Fibroblast of the conjunctiva (primary cell): ENCODE measurements at places on chromosomes 4 and X.
A peak's percentile ranks its signal among the peaks of the same experiment; 100 is the strongest.

DNA sequence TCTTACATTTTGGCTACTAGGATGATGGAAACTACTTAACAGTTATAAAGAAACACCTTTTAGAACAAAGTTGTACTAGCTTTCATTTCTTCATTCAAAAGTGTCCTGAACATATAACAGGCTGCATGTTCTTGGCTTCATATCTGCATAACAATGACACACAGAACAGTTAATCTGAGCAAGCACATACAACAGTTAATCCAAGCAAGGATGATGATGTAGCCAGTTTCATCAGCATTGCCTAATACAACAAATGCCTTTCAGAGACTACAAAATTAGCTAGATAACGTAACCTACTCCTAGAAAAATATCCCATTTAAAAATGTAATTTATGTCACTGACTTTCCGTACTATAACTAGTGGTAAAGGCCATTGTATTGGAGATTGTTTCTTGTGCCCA, 182.1 kb downstream of the SCFD2 start:
- peak; percentile 54 for DNase-seq

- no peak for DNase-seq
Observed at GRCh38 chr4:866761-867390, 40.9 kb upstream of the CPLX1 start.

GRCh38 chr4:20394512-20394911, 142.8 kb downstream of the SLIT2 start:
- no peak for DNase-seq

DNA sequence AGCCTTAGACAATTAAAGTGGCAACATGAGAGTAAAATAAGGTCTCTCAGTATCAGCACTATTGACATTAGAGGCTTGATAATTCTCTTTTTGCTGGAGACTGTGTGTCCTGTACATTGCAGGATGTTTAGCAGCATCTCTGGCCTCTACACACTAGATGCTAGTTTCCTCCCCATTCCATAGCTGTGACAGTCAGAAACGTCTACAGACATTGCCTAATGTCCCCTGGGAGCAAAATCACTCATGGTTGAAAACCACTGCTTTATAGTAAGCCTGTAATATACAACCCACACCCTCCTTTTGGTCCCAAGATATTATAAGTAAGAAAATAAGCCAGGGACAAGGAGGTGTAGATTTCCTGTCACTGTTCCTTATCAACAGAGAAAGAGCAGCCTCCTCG, 166.0 kb downstream of the FRMPD4 start:
- no peak for DNase-seq

DNA sequence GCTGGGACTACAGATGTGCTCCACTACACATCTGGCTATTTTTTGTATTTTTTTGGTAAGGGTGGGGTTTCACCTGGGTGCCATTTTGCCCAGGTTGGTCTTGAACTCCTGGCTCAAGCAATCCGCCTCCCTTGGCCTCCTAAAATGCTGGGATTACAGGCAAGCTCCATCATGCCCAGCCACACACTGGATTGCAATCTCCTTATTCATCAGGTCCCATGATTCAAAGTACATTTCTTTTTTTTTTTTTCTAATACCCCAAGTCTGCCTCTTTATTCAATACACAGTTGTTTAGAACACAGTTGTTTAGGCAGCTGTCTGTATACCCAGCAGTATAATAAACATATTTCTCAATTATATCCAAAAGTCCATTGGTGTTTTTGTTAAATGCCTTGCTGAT, 130.3 kb upstream of the ARSJ start:
- DNase-seq, result no peak

GRCh38 chr4:39044956-39045826, 13.0 kb upstream of the TMEM156 start:
- no peak for DNase-seq

DNA sequence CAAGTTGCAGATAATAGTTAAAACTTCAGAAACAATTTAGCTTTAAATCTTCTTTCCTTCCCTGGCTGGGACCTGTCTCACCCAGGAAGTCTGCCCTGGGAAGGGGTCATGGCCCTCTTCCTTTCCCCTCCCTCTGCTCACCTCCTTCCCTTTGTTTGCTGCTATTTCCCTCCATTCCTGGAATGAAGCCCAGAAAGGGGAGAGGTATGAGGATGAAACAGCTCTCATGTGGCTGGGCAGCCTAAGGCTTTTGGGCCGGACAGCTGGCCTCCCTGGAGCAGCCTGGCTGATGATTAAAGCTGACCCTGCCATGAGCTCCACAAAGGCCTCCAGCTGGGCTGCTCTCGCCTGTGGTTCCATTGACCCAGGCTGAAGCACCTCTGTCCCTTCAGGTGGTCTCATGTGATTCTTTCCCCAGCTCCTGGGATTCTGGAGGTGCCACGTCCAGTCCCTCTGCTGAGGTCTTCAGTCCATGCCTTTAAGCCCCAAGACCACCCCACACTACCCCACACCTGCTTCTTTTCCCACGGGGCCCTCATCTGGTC, 202.1 kb downstream of the PTTG2 start:
- peak; percentile 49 for DNase-seq

DNA sequence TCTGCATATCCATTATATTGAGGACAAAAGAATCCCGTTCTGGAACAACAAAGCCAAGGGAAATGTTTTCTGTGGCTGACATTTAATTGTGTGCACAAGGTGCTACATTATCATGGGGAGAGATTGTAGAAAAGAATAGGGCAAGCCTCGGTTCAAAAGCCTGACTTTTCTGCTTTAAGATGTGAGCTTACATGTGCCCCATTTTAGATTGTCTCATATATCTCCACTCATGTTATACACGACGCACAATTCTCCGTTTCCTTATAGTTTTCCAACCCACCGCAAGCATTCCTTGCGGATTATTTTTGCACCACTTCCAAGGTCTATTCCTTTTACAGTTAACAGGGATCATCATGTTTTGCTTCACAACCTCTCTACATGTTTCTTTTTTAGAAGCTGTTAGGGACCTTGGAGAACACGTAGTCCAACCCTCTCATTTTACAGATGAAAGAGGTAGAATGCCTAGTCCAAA, 99.6 kb upstream of the MAML3 start:
- DNase-seq, result no peak

DNA sequence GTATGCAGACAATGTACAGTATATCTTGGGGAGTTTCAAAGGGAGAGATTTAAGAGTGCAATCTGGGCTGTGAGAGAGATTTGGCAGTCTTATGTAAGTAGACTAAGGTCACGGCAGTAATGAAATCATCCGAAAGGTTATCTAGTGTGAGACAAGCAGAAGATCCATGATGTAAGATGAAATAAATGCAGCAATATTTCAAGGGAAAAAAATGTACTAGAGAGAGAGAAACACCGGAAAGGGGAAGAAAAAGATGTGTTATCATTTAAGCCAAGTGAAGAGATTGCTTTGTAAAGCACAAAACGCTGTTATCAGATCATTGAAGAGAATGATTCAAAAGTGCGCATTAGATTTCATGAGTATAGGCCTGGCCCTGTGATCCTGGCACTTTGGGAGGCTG, 88.4 kb upstream of the GUCY1A1 start:
- no peak for DNase-seq

GRCh38 chr4:85218756-85219155, 252.3 kb upstream of the WDFY3 start:
- no peak for DNase-seq

GRCh38 chr4:147345662-147346061, 135.2 kb upstream of the EDNRA start:
- no peak for DNase-seq

DNA sequence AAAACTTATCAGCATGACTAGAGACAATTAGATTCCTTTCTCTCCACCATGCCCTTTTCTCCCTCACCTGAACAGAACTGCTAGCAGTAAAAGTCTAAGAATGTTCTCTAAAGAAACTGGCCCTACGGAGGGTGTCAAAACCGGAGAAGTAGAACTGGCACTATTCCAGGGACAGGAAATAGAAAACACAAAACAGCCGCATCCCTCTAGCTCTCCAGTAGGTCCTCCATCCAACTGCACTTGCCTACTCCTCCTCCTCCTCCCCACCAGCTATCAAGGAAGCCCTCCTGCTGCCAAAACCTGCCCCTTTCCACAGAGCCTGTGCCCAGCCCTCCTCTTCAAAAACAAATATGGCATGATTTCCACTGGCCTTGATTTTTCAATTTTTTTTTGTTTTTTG, 28.4 kb downstream of the FUNDC1 start:
- DNase-seq, result no peak

DNA sequence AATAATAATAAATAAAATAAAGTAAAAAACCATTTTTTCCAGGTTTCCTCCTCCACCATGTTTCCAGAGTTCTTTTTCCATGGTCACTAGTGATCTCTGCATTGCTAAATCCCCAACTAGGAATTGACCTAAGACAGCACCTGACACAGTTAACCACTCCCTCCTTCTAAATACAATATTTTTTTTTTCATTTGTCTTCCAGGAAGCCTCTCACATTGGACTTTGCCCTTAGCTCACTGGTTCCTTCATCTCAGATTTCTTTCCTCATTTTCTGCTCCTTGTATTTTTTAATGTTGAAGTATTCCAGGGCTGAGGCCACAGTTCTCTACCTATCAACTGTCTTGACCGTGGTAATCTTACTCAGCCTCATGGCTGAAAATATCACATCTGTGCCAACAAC, 187.3 kb upstream of the FAM241A start:
- no peak for DNase-seq

DNA sequence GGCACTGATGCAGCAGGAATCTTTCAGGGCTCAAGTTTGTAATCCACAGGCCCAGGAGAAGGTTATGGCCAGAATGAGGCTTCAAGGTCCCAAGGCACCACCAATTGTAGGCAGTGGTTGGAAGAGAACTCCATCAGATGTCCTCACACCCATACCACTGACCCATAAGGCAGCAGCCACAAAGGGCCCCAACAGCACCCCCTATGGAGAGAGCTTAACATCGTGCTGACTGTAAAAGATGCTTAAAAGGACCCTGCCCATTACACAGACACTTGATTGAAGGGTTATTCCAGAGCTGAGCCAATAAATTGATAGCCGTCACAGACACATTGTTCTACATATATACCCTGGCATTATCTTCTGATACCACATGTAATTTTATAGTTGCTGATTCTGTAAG, 113.7 kb downstream of the SOWAHB start:
- DNase-seq, result no peak

GRCh38 chr4:153212736-153213135, 8.5 kb downstream of the TRIM2 start:
- no peak for DNase-seq

- DNase-seq, result no peak
Observed at GRCh38 chr4:155487210-155487609, 110.4 kb upstream of the MAP9 start.

DNA sequence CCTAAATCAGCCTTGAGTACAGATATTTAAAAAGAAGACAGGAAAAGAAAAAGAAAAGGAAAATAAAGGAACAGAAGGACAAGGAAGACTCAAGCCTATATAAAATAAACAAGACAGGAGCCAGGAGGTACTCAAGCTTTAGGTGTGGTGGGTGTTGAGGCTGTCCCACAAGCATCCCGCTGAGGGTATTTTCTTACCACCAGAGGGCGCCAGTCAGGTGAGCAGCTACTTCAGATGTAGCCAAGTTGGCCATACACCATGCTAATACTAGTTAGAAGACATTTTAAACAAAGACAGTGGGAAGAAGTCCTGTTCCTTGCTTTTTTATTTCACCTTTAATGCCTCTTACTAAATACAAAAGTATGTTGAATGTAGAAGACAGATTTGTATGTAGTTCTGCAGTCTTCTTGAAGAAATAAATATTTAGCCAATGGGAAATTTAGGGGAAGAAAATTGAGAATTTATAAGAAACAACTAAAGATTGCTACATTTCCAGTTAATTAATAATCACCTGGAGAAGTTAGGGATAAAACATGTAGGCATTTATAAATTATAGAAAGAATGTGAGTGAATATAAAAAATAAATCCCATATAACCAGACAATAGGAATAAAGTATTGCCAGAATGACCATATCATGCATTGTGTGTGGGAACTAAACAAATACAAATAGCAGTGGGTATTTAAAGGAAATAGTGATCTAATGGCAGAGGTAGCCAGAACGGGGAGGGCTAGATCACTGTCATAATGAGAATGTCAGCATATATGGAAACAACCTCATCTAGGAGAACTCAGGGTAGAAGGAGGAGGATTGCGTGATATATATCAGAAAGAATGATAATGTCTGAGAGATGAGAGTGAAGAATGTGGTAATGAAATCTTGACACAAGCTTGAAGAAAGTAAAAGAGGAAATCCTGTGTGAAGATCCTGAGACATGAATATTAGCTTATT, 71.0 kb downstream of the MTHFD2L start:
- DNase-seq, result peak; percentile 64

DNA sequence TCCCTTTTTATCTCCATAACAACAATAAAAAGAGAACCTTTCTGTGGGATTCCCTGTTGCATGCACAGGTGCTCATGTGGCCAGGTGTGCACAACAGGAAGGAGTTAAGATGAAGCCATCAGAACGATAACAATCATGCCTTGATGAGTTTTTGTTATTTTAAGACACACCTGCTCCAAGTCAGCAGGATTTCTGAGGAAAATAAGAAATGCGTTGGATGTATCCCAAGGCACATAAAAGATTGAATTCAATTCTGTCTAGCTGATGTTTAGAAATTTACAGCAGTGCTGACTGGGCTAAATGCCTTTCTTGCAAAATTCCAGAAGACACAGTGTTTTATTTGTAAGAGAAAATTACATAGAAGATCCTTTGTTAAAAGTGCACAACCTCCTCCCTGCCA, 1678.2 kb downstream of the ARAP2 start:
- DNase-seq, result no peak

GRCh38 chr4:79759793-79760192, 313.2 kb downstream of the ANTXR2 start:
- no peak for DNase-seq

GRCh38 chr4:35252866-35253265, 991.4 kb downstream of the ARAP2 start:
- no peak for DNase-seq

DNA sequence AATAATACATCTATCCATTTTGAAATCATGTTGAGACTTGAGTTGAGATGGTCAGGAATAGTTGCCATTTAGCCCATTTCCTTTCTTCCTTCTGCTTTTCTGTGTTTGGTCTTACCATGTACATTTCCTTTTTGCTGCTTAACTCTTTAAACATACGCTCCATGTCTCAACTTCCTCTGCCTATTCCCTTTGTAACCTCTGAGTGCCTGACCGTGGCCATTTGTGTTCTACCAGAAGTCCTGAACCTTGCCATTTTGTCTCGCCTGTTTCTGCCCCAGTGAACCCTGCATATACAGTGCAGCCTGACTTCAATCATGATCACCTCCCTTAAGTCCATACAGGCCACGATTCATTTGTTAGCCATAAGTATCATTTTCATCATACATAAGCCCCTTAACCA, 169.0 kb downstream of the RAPGEF2 start:
- no peak for DNase-seq

- DNase-seq, result peak; percentile 21
Observed at GRCh38 chr4:150242820-150243458, 164.7 kb downstream of the DCLK2 start.

DNA sequence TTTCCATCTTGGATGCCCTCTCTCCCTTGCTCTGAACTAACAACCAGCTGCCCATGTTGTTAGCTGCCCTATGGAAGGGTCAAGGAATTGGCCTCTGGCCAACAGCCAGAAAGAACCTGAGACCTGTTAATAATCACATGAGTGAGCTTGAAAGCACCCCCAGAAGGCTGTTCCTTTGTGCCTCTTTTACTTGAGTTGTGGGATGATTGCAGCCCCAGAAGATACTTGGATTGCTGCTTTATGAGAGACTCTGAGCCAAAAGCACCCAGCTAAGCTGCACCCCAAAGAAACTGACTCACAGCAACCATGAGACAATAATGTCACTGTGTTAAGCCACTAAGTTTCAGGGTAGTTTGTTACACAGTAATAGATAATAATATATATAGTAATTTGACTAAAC, 73.3 kb downstream of the FRYL start:
- DNase-seq, result no peak
